ENCODE measurements at places on chromosomes 3 and 15.

- no peak for DNase-seq
Measured at GRCh38 chr15:23439513-23439912, 7.5 kb downstream of the GOLGA6L2 start.

DNA sequence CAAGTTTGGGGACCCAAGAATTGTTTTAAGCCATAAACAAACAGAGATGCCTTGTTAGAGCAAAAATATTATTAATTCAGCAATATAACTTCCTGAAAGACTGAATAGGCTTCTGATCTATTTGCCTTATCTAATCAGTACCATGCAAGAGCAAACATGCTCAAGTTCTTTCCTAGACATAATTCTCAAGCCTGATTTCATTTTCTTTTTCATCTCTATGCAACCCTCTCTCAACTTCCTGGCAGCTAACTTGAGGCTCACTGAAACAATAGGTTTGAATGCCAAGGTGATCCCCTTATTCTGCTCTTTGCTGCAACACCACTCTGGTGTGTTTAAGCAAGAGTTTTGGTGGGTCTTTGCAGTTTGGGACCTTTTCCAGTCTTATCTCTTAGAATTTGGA, 230.9 kb upstream of the CD96 start:
- DNase-seq = no peak

GRCh38 chr3:127790882-127791183, 31.5 kb downstream of the MGLL start:
- no peak for DNase-seq

DNA sequence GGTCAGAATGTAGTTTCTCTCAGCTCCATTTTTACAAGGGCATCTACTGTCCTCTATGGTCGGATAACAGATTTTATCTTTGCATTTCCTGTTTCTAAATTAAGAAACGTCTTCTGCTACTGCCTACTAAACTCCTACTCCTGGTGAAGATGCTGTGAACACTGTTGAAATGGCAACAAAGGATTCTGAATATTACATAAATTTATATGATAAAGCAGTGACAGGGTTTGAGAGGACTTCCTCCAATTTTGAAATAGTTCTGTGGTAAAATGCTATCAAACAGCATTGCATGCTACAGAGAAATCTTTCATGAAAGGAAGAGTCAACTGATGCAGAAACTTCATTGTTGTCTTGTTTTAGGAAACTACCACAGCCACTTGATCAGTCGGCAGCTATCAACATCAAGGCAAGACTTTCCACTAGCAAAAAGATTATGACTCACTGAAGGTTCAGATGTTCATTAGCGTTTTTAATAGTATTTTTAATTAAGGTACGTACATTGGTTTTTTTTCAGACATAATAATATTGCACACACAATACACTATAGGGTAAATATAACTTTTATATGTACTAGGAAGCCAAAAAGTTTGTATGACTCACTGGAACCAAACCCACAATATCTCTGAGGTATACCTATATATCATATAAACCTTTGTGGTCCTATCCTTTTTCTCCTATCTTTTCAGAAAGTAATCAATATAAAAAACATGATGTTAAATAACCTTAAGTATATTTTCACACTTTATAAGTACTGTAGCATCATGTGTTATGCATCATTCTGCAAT, 156.1 kb downstream of the STAG1 start:
- DNase-seq = no peak

DNA sequence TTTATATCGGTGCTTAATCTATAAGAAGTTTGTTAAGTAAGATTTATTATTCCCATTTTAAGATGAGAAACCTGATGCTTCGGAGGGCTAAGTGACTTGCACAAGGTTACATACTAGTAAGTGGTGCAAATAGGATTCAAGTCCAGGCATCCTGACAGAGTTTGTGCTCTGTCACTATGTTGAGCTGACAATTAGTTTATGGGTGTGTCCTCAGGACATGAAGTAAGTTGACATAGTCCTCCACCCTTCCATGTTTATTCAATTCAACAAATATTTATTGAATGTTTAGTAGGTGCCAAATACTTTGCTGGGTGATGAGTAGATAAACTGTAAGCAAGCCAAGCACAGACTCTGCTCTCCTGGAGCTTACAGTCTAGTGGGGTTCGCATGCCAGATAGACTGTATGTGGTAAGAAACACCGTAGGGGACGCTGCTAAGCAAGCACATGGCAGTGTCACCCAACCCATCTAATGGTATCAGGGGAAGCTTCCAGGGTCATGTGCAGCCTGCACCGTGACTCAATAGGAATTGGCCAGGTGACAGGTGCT, 342.7 kb upstream of the SATB1 start:
- no peak for DNase-seq

DNA sequence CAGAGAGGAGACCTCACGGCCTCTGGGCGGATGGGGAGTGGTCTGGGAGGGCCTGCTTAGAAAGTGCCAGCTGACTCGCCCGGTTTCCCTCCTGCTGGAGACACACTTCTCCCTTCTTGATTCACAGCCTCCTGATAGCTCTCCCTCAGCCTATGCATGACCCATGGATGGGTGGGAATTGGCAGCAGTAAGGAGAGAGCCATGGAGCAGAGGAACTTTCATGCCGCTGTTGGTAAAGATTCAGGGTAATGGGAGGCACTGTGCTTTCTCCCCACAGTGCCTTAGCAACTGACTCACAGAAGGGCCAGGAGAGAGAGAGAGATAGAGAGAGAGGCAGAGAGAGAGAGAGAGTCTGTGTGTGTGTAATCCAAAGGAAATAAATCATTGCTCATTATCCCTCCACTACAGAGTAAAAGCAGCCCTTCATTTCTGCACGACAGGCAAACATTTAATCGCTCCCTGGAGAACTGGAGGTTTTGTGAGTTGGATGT, 82.8 kb downstream of the SEMA5B start:
- DNase-seq = peak; percentile 34

DNA sequence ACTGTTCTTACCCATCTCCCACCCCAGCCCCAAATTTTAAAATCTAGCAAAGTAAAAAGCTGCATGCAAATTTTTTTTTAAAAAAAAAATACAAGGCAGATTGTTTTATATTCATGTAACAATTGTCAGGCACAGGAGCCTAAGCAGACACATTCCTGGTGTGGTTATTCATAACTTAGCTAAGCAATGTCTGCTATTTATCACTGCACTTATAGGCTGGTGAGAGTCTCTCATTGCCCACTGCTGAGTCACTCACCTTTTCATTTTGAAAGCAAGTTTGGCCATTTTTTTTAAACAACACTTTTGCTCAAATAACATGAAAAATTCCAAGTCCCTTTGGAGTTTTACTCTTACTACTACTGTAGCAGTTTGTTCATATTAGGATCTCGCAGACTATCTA, 413.9 kb downstream of the RBMS3 start:
- peak; percentile 52 for DNase-seq

- no peak for DNase-seq
Measured at GRCh38 chr3:8562081-8562595, 60.5 kb downstream of the LMCD1 start.

DNA sequence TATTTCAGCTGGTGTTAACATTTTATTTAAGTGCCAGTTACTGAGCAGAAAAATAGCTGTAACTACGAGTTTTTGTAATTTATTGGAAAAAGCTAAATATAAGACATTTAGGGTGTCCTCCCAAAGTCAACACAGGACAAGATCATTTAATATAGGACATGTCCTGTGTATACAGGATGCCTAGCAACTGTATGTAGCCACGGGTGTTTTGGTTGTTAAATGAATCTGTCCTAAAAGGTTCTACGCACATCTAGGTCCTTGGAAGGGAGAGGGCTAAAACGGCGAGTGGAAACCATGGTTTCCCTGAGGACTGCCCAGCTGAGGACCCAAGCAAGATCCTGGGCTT, 565 bp upstream of the ZNF621 start:
- no peak for DNase-seq

- DNase-seq = peak; percentile 64
Measured at GRCh38 chr3:114374433-114374990, 80.7 kb downstream of the TIGIT start.

DNA sequence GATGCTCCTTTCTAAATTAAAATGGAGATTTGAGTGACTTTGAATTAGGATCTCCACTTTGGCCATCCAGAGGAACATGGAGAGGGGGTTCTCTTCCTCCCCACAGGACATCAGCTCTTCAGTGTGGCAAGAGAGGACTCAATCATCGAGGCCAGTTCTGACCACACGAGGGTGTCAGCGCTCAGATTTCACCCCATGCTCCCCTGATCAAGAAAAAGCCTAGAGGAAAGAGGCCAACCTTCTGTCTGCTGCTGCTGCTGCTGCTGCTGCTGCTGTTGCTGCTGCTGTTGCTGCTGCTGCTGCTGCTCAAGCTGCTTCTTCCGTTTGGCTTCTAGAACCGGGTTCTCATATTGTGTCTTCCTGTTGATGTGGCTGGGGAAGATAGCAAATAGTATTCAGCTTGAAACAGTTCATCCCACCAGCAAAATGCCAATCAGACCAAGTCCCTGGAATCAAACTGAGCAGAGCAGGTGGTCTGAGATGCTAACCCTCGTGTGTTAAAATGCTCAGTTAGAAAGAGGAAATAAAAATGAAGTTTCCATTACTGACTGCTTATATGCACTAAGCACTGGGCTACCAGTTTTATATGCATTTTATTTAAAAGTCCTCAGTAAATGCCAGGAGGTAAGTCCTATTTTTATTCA, 599.0 kb downstream of the MAGI1 start:
- peak; percentile 85 for DNase-seq

DNA sequence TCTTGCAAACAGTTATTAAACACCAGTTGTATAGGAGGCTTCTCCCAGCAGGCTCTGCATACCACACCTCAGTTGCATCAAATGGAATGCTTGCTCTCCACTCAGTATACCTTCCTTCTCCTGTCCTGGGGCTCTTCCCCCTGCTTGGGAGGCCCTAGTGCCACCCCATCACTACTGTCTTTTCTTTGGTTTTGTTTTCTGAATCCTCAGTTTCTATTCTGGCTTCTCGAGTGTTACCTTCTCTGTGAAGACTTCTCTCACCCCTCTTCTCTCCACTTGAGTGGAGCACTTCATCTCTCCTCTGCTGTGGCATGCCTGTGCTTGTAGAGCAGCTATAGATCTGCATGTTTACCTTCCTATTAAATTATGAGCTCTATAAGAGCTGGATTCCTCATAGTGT, 75.7 kb upstream of the TPRG1 start:
- DNase-seq = no peak

DNA sequence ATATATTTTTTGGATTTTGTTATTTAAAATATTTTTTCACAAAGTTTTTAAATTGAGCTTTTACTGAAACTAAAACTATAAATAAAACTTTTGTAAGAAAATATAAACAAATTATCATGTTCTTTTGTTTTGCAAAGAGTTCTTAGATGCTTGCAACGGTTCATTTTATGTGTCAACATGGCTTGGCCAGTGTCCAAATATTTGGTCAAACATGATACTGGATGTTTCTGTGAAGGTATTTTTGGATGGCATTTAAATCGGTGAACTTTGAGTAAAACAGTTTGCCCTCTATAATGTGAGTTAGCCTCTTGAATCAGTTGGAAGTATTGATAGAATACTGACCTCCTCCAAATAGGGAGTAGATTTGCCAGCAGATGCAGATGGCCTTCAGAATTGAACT, 612.6 kb upstream of the NECTIN3 start:
- no peak for DNase-seq

- DNase-seq = no peak
Measured at GRCh38 chr15:60237446-60237845, 160.3 kb downstream of the ANXA2 start.

DNA sequence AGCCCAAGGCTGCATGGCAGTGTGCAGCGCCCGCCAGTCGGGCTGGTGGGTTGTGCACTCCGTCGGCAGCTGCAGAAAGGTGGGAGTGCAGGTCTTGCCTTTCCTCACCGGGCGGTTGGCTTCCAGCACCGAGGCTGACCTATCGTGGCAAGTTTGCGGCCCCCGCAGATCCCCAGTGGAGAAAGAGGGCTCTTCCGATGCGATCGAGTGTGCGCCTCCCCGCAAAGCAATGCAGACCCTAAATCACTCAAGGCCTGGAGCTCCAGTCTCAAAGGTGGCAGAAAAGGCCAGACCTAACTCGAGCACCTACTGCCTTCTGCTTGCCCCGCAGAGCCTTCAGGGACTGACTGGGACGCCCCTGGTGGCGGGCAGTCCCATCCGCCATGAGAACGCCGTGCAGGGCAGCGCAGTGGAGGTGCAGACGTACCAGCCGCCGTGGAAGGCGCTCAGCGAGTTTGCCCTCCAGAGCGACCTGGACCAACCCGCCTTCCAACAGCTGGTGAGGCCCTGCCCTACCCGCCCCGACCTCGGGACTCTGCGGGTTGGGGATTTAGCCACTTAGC, 4.3 kb downstream of the ISL2 start:
- DNase-seq = peak; percentile 44

- no peak for DNase-seq
Measured at GRCh38 chr3:100274361-100274760, 13.6 kb downstream of the TBC1D23 start.

GRCh38 chr15:40042791-40043320, 3.9 kb upstream of the SRP14 start:
- no peak for DNase-seq

DNA sequence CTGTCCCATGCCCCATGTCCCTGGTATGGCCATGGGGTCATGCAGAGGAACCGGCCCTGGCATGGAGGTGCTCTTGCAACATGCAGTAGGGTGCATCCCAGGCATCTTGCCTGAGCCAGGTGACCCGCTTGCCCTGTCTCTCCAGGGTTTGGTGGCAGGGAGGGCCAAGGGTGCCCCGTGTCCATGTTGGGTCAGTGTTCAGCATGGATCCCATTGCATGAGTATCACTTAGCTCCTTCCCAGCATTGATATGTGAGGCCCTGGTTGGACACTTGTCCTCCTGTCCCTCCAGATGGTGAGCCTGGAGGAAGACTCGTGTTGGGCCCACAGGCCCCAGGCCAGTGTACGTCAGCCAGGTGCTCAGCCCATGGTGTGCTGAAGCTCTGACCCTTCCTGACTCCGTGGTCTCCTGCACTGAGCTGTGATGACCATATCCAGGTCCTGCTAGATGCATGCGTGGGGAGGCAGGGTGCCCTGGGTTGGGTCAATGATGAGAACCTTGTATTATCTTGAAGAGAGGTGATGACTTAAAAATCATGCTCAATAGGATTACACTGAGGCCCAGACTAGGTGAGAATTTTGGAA, 205.0 kb downstream of the UBE3A start:
- DNase-seq = no peak

Data from tongue (tissue), 3 donors.